Vein endothelial cell (primary cell): ENCODE measurements at places on chromosomes 16 and 17. TPM values are rescaled to one million over a fixed set of nuclear protein-coding genes. Genes with fewer than 3 reads are reported as not detected.

The CCL4L2 gene
- not detected in 2 replicates for total RNA-seq

The CDR2L gene
- 26.1 and 27.1 TPM in 2 replicates for total RNA-seq

The DHRS7C gene
- not detected in 2 replicates for total RNA-seq

The KRTAP2-1 gene
- total RNA-seq: not detected in 2 replicates

The PHF12 gene
- total RNA-seq: 27.4 and 34.3 TPM in 2 replicates

The IQCK gene
- total RNA-seq: 15.7 and 16.0 TPM in 2 replicates

The RUNDC3A gene
- 0.33 TPM in 1 of 2 replicates, not detected in the other for total RNA-seq

The NAGLU gene
- total RNA-seq: 29.7 and 31.0 TPM in 2 replicates

The BORCS6 gene
- 10.8 and 11.3 TPM in 2 replicates for total RNA-seq

The ARMC7 gene
- total RNA-seq: 4.1 and 4.6 TPM in 2 replicates
